ENCODE measurements at places on chromosomes 1 and 21.
A peak's percentile ranks its signal among the peaks of the same experiment; 100 is the strongest.

DNA sequence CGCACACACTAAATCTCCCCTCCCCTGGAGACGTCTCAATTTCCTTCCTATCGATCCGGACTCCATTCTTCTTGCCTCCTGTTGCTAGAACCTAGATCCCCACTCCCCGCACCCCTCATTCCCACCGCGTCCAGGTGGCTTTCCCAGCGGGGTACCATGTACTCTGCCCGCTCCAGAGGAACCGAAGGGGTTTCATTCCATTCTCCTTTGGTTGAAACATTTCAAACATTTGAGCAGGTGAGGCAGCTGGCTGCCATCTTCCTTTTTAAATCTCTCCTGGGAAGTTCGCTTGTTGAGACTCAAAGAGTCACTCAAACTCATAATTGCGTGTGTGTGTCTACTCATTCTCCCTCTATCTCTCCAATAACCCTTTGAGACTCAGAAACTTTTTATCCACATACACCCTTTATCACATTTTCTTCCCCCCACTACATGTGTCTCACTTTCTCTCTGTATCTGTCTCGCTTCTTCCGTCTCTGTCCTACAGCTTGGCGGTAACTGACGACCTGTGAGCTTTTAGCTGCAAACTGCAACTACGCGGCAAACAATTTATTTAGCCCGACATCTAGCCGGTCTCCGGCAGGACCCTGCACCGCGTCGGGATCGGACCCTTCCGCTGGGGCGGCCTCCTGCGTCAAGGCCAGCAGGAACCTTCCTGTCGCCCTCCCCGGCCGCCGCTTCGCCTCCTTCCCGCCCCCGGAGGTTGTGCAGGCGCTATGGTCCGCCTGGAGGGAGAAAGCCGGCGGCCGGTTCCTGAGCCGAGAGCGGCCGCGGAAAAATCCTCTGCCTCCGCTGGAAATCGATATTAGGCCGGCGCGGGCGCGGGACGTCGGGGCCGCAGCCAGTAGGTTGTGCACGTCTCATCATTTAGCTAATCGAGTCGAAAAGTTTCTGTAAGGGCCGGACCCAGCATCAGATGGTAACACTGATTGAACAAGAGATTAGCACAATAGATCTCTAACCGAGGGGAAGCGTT lies 3.0 kb upstream of the FOXD3 start:
- no peak for DNase-seq

DNA sequence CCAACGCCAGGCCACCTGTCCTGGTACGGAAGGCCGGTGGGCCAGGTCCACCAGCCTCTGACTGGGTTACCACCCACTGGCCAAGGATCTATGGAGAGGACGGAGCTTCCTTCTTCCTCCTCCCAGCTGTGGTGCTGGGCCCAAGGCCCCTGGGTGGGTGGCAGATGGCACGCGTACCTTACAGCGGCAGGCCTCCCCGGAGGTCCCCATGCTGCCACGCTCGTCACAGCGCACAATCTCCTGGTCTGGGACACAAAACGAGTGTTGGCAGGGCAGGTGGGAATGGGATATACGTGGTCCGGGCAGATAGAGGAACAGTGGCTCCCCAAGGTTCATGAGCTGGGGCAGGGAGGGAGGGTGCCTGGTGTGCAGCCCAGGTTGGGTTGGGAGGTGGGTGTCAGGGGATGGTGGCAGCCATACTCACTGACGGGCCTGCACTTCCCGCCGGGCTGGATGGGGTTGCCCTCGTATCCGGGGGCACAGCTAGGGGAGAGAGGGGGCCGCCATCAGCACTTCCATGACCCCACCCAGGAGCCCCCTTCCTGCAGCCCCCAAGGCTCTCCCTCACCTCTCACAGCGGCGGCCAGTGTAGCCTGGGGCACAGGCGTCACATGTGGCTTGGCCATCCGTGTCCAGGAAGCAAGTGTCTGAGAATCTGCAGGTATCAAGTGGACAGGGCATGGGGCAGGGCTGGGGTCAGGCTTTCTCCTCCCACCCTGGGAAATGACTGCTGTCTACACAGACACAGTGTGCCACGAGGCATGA lies 58.9 kb downstream of the HSPG2 start:
- no peak for DNase-seq

GRCh38 chr21:24027396-24027795 lies 1579.9 kb downstream of the MRPL39 start:
- no peak for DNase-seq

- DNase-seq = no peak
These were observed 16.1 kb downstream of the LAMC1 start for GRCh38 chr1:183039330-183039729.

DNA sequence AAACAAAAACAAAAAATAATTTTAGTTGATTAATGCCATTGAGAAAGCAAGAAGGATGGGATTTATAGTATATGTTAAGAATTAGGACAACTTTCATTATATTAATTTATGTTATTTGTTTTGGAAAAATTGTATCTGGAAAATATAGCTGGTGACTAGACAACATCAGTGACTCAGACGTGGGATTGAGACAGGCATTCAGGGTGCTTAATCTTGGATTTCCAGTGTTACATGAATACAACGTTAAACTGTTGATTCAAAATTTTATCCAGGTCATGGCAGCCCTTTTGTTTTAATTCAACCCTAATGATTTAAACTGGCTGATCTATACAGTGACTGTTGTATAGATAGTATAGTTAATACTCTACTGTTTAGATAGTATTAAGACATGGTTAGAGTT lies 827.1 kb upstream of the B3GALT2 start:
- no peak for DNase-seq

- DNase-seq = peak; percentile 74
These were observed at the start of gene ATPAF1 for GRCh38 chr1:46667782-46668760. TSS of gene ATPAF1 (minus strand) at chr1:46668364. CDS start at chr1:46668322, 42 bp downstream.

DNA sequence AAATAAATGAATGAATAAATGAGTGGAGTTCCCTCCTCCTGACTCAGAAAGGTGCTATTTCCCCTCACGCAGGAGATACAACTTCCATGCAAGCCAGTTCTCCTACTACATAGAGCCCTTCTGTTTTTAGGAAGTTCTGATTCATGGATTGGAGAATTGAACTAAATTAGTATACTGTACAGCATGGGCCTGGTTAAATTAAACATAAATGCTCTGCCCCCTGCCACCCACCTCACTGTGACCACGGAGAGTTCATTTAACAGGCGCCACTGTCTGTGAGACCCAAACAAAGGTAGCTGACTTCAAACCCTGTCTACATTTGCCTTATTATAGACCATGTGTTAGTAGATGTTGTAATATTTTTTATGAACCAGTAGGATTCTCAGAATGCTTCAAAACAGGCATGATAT lies 9.1 kb upstream of the IRF2BP2 start:
- no peak for DNase-seq

DNA sequence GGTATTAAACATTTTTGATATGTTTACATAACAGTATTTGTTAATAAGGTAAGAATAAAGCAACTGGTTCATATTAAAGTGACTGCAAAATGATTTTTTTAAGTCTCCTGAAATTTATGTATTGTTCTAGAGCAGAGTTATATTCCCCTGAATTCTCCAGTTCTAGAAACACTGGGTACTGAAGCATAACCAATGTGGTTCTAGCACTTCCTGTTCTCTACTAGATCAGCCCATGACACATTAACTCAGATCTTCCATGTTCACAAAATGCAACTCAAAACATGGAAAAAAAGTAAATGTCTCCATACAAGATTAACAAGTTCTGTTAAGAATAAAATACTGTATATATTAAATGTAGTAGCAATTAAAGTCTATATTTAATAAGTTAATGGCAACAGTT lies 3.9 kb downstream of the NEGR1 start:
- DNase-seq = no peak

- DNase-seq = no peak
These were observed 450.8 kb downstream of the USP25 start for GRCh38 chr21:16180614-16181013.

GRCh38 chr1:183908079-183908478 lies 103.2 kb downstream of the RGL1 start:
- DNase-seq = no peak

DNA sequence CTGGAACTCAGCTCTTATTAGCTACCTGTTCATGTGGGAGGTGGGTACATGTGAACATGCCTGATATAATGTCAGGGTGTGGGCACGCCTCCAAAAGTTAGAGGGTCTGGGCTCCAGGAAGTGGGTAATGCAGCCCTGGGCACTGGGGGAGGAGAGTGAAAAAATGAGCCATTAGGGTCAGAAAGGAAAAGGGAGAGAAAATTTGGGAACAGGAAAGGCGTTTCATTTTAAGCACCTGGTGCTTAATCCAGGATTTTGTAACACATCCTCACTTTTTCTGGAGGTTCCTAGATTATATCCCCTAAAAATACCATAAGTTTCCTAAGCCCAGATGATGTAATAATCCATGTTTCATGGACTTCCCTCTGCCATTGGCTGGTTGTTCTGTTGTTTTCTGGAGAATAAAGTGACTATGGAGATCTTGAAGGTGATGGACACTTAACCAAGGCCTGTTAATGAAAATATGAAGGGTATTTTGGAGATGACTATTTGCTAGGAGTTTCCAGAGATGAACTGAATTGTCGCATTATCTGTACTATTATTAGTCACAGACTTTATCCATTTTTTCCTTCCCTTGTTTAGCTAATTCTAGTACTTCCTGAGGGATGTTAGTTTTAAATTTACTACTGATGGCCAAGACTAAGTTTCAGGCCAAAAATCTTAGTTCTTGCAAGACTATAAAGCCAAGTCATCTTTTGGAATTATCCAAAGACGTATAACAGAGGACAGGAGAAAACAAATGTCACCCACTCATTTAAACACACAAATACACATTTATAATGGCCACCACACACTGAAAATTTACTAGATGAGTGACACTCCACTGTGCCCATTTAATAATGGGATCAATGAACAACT lies 24.4 kb upstream of the TARBP1 start:
- no peak for DNase-seq

GRCh38 chr21:16597753-16598152 lies 868.0 kb downstream of the USP25 start:
- DNase-seq = no peak

DNA sequence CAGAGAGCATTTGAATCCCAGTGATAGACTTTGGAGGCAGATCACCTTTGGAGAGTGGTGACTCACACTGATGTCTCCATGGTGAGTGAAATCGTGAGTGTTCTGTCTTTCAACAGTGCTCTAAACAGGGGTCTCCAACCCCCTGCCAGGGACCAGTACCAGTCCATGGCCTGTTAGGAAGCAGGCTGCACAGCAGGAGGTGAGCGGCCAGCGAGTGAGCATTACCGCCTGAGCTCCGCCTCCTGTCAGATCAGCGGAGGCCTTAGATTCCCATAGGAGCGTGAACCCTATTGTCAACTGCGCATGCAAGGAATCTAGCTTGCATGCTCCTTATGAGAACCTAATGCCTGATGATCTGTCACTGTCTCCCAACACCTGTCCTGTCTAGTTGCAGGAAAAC lies 61.8 kb upstream of the B3GALNT2 start:
- DNase-seq = no peak

GRCh38 chr1:98256700-98257099 lies 335.9 kb upstream of the DPYD start:
- DNase-seq = no peak
